ENCODE measurements at places on chromosomes 3 and 15. TPM values are rescaled to one million over a fixed set of nuclear protein-coding genes. Genes with fewer than 3 reads are reported as not detected.

The AP3B2 gene
- total RNA-seq, result 0.77 TPM

The LYZL4 gene
- total RNA-seq, result not detected

The XCR1 gene
- not detected for total RNA-seq

The CPA3 gene
- total RNA-seq, result not detected

The GNAT1 gene
- 0.48 TPM for total RNA-seq

The CHRNA7 gene
- total RNA-seq, result 3.2 TPM

The GRK7 gene
- total RNA-seq, result not detected

The IQSEC1 gene
- total RNA-seq, result 21.4 TPM

The CATSPER2 gene
- 0.50 TPM for total RNA-seq

The EFCAB12 gene
- 1.2 TPM for total RNA-seq

The TRAT1 gene
- total RNA-seq, result not detected

The RBM6 gene
- total RNA-seq, result 27.8 TPM

The HEXA gene
- 136 TPM for total RNA-seq

The ZPLD1 gene
- not detected for total RNA-seq

The LIPC gene
- total RNA-seq, result not detected

The FBLN2 gene
- 2.1 TPM for total RNA-seq

The CCDC54 gene
- total RNA-seq, result not detected

The PPP1R2 gene
- 18.7 TPM for total RNA-seq

The AADACL2 gene
- not detected for total RNA-seq

The ANKRD34C gene
- not detected for total RNA-seq

The SUSD5 gene
- total RNA-seq, result 2.9 TPM

The CCDC9B gene
- total RNA-seq, result 19.2 TPM
